ENCODE measurements at places on chromosomes 6 and 20.

DNA sequence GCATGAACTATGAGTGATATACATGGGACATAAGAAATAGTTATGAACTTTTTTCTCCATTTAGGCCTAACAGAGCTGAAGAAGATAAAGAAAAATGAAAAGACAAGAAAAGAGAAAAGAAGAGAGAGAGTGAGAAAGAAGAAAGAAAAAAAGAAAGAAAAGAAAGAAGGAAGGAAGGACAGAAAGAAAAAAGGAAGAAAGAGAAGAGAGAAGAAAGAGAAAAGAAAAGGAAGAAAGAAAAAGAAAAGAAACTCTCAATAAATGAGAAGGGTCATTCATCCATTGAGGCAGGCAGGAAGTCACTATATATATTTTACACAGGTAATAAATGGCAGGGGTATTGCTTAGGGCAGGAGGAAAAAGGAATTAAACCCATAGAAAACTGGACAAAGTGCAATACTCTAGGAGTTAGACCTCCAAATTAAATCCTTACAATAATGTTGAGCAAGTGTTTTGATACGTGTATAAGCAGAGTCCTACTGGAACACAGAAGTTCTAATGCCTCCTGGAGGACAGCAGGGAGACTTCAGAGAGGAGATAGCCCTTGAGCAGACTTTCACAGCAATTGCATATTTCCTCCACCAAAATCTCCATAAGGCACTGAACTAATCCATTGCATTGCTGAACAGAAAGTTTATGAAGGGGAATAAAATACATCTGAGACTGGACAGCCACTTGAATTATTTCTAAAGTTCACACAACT lies 86.4 kb upstream of the TENT5A start:
- DNase-seq, result no peak

- DNase-seq, result no peak
Observed at GRCh38 chr6:108097882-108098281, 23.3 kb upstream of the OSTM1 start.

GRCh38 chr20:10971096-10971495 lies 297.3 kb upstream of the JAG1 start:
- no peak for DNase-seq

DNA sequence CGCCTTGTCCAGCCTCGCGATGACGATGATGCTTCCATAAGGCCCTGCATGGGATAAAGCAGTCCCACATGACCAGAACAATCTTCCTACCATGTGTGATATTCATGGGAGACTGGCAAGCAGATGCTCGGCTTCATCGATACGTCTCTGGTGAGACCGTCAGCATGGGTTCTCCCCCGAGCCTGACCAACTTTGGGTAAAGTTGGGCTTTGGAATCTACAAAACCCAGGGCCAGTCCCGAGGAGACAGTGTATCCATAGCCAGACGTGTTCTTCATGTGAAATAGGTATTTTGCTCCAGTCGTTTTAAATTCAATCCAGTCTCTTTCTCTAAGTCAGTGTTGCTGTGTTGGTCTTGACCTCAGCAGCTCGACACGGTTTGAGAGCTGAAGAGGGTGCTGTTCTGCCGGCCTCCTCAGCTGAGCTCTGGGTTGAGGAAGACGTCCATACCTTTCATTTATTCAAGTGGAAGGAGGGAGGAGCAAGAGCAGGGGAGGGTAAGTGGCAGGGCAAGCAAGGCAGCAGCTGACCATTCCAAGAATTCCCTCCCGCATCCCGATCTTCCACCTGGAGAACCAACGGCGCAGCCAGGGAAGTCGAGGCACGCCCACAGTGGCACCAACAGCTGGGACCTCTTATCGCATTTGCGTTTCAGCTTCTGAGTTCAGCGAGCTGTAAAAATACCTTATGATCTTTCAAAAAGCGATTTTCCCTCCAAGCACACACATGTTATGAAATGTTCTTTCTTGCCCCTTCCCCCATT lies 64.0 kb upstream of the THBS2 start:
- no peak for DNase-seq

DNA sequence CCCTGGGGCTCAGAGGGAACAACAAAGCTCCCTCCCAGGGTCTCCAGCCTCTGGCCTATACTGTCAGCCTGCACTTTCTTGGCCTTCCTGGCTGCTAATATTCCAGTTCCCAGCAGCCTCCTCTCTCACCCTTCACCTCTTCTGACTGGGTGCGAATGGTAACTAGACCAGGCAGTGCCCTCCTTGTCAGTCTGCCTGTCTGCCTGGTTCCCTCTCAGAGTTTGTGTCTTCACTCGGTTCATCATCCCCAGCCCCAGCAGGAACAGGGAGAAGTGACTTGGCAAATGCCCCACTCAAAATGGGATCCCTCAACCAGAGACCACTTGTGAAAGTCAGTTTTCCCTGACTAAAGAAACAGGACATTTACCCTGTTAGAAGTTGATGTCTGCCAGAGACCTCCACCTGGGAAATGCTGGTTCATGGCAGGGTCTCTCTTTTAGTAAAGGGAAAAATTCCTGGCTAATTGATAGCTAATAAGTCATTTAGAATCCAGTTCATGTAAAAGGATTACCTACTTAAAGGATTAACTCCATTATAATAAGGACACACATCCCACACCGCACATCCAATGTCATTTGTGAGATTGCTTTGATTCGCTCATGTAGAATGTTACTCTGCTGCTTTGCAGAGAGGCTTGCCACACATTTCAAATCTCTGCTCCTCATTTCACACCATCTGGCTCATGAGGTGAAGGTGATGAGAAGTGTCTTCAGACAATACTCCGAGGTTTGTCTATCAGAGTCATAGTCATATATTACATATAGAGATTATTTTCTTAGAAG lies 18.6 kb upstream of the MICB start:
- no peak for DNase-seq

DNA sequence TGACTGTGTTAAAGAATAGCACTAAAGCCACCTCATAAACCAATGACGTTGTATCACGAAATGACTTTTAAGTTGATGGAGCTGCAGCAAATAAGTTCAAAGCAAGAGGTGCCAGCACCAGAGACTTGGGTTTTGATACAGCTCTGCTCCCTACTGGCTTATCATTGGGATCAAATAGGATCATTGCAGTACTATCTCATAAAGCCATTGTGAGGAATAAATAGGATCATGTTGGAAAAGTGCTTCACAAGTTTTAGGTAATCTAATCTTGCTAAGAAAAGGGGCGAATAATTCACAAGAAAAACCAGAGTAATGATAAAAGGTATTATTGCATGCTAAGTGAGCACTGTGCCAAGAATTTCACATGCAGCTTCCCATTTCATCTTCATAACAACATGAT lies 10.4 kb upstream of the CEP85L start:
- DNase-seq, result no peak

DNA sequence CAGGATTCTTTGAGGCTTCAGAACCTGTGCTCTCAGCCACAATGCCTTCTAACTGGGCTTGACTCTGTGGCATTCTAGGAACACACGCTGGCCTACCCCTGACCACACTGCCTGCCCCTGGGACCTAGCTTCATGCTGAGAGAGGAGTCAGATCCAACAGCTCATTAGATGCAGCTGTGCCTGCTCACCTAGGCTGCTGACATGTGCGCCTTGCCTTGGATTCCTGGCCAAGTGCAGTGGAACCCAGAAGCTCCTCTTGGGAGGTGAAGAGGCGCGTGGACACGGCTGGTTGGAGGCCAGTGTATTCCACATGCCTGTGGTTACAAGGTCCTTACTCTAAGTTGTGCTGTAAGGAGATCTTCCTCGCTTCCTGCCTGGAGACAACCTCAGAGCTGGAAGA lies 24.7 kb upstream of the KCNK16 start:
- DNase-seq, result no peak

DNA sequence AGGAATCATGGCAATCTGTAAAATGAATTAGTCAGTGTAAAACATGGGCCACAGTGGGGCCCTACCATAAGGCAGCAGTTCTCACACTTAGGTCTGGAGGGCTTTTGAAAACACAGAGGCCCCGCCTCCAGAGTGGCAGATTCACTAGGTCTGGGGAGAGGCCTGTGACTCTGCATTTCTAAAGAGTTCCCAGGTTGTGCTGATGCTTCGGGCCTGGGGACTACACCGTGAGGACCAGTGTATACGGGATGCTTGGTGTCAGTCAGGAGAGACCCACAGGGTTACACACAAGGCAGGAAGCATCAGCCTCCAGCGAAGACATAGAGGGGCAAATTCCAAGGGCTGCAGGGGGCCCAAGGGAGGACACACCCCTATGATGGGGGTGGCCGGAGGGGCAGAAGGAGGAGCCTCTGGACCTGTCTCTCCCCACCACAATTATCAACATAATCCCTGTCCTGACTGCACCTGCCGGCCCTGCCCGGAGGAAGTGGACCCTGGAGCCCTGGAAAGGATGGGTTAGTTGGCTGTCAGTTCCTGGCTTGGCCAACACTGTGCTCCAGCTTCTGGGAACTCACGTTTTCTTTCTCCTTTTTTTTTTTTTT lies 46.7 kb downstream of the FGD2 start:
- peak; percentile 81 for DNase-seq

GRCh38 chr6:107228754-107229153 lies 113.4 kb upstream of the BEND3 start:
- no peak for DNase-seq

- DNase-seq, result peak; percentile 6
Observed at GRCh38 chr6:7124636-7125035, 16.9 kb downstream of the RREB1 start.

- no peak for DNase-seq
Observed at GRCh38 chr6:111846492-111847409, 26.5 kb downstream of the FYN start.

- DNase-seq, result peak; percentile 35
Observed at GRCh38 chr20:32479012-32479411, 106.1 kb downstream of the NOL4L start.

DNA sequence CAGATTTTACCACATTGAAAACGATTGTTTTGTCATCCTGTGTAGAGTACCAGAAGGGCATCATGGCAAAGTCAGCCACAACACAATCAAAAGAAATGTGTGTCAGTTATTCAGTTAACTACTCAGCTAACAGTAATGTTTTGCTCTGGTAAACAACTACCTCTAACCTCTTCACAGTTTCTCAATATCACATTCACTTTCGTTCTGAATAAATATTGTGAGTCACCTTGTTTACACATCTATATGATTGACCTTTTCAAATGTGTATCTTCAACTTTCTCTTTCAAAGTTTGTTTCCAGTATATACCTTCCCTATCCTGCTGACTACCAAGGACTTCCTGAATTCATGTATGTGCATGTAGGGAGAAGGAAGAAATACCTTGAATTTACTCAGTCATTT lies 216.6 kb upstream of the UFL1 start:
- DNase-seq, result no peak

- DNase-seq, result no peak
Observed at GRCh38 chr20:35312318-35312717, 20.1 kb upstream of the FAM83C start.

GRCh38 chr20:47991875-47992488 lies 206.7 kb upstream of the SULF2 start:
- DNase-seq, result no peak

GRCh38 chr6:140809694-140810101 lies 1323.0 kb upstream of the GJE1 start:
- peak; percentile 13 for DNase-seq

GRCh38 chr6:74785236-74785635 lies 420.6 kb downstream of the COL12A1 start:
- no peak for DNase-seq

- DNase-seq, result no peak
Observed at GRCh38 chr6:53302678-53303360, 45.9 kb downstream of the ELOVL5 start.

GRCh38 chr6:156348424-156348823 lies 428.8 kb upstream of the ARID1B start:
- DNase-seq, result no peak

GRCh38 chr6:8855411-8855810 lies 420.1 kb upstream of the SLC35B3 start:
- no peak for DNase-seq

- DNase-seq, result no peak
Observed at GRCh38 chr6:10626154-10626741, 68.2 kb downstream of the C6orf52 start.

DNA sequence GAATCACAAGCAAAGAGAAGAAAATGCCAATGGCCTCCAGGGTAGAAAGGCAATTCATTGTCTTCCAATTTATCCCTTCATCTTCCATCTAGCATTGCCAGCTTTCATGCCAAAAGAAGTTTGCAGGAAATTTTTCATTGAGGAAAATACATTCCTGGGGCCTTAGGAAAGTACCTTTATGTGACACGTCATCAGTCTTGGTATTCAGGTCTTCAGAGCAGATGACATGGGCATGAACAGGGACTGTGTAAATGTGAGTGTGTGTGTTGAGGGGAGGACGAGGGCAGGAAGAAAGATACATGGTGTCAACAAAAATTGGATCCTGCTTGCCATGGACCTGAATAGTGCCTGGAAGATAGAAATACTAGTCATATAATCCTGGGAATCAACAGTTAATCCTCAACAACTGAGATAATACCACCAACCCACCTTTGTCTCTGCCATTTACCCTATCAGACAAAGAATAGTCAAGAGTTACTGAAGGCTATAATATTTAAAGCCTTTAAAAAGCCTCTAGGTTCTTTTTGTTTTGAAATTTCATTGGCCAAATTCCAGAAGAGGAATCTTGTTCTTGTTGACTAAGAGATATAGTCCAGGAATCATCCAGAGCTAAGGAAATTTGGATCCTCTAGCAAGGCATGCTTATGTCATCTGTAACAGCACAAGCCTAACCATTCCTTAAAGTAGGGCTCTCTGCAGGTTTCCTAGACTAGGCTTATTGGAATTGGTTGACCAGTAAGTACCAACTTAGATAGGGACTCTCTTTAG lies 405.8 kb upstream of the SASH1 start:
- no peak for DNase-seq

DNA sequence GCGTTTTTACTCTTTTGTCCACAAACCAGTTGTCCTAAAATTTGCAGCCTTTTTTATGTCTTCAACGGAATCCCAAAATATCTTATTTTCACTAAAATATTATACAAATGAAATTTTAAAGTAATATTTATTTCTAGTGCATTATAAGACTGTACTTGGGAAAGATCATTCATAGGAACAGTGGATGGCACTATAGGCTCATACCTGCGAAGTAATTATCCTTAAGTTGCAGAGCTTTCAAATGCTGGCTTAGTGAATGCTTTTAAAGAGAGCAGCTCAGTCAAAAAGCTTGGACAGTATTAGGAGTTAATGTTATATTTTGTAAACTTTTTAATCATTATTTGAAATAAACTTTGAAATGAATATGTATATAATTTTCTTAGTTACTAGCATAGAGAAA lies 254.9 kb downstream of the CDKAL1 start:
- peak; percentile 5 for DNase-seq

DNA sequence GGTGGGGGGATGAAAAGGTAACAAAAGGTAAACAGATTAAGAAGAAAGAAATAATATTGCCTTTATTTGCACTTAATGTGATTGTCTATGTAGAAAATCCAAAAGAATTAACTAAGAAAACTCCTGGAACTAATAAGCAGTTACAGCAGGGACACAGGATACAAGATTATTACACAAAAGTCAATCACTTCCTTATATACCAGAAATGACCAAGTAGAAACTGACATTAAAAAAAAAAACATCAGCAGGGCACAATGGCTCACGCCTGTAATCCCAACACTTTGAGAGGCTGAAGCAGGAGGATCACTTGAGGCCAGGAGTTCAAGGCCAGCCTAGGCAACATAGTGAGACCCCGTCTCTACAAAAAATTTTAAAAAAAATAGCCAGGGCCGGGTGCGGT lies 123.2 kb upstream of the RIPOR2 start:
- no peak for DNase-seq

Data from small intestine (tissue), 16 donors.